ENCODE measurements at places on chromosomes 6 and 20.

DNA sequence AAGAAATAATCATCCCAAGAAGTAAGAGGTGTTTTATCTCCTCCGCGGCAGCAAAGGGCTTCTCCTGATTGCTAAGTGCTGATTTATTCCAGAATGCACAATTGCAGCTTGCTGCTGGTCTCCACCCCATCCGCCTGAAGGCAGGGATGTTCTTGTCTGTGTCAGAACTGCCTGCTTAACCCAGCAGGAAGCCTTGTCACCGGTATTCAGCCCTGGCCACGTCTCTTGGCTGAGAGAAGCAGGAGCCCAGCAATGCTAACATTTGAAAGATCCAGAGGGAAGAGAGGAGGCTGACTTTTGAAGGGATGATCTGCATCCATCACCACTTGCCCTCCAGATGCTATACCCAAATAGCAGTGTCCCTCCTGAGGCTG, 4.2 kb downstream of the SCML4 start:
- peak; percentile 39 for DNase-seq

DNA sequence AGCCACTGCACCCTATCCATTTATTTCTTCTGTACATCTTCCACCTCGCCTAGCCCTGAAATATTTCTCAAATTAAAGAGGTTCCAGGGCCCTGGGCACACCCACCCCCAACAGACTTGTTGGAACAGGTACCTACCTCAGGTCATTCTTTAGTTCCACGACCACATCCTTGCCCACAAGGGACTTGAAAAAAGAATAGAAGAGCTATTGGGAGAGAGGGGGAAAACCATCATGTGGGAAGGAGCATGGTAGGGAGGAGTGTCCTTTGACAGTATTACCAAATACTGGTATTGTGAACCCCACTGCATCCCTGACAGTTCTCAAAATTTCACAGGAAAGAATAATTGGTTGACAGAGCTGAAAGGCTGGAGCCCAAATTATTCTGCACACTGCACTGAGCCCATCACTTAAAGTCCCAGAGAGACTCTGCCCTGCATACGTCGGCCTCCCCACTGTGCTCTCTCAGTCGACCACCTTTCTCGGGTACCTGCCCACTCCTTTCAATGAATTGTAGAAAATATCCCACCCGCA, 762 bp downstream of the LSM2 start:
- no peak for DNase-seq

DNA sequence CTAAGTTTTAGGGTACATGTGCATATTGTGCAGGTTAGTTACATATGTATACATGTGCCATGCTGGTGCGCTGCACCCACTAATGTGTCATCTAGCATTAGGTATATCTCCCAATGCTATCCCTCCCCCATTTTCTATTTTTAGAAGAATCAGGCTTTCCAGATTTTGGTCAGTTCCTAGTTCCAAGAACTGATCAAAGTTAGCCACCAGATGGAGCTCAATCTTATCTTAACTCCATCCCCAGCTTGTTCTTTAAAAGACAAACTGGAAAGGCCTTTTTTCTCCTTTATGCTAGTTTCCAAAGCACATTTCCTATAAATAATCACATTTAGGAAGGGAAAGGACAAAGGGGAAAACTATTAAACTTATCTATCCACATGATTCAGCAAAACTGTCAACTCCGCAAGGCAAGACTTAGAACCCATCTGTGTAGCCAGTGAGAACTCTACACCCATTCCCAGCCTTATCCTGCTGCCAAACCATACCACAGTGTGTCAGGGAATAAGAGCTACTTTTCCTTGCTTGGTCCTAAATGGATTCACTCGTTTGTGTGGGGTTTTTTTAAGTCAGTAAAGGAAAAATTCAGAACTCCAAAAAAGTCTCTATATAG, 22.8 kb upstream of the KHDC1 start:
- no peak for DNase-seq

DNA sequence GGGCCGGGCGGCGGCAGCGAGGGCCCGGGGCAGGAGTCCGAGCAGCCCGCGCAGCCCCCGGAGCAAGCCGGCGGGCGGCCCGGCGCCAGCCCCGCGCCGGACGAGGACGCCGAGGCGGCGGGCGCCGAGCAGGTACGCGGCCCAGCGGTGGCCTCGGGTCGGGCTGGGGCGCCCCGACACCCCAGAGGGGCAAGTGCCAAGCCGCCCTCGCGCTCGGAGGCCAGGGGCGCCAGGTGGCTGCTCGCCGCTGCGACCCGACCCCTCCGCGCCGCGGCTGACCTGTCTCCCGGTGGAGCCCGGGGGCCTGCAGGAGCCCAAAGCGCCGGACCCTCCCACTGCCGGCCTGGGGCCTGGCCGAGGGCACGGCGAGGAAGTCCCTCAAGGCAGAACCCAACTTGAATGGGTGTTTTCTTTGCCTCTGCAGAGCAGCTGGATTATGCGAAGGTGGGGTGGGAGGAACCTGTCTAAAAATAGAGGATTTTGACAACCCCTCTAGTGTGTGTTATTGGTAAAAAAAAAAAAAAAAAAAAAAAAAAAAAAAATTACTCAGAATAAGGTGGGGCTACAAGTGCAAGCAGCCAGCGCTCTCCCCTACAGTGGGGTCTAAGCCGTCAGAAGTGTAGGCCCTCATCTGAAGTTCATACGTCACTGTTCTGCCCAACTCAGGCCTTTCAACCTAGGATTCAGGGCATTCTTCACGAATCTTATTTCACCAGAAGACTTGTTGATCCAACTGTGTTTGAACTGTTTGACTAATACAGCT, 609 bp downstream of the OGFRL1 start:
- peak; percentile 35 for DNase-seq

GRCh38 chr6:44190715-44191114, 26.0 kb upstream of the MYMX start:
- no peak for DNase-seq

- DNase-seq = no peak
Observed at GRCh38 chr20:3680701-3681351, 984 bp downstream of the ADAM33 start.

GRCh38 chr6:89081129-89081422, 525 bp downstream of the PNRC1 start:
- no peak for DNase-seq

DNA sequence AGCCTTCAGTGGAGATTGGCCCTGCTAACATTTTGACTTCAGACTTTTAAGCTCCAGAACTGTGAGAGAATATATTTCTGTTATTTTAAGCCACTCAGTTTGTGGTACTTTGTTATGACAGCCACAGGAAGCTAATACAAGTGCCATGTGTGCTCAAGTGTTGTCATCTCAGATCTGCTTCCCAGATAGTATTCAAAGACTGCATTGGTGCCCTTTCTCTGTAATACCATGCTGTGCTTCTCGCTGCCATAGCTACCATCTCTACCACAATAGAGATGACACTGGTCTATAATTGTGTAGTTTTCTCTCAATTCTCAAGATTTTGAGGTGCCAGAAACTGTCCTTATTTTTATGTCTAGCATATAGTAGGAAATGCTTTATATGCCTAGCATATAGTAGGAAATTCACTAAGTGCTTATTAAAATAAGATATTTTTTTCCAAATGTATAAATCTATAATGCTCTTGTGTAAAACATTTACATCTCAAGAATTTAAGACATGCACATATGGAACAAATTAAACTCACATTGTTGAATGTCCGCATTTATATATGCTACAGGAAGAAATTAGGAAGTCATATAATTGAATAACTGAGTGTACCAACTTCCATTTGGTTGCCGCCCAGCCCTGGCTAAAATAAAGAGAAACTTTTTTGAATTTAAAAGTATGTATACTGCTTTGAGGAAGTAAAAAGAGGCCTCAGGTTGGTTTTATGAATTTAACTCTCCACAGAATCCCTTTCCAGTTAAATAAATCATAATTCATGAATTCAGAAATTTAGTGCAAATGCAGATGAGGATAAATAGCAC, 77.6 kb downstream of the TPBG start:
- DNase-seq = no peak

- DNase-seq = no peak
Observed at GRCh38 chr6:16041327-16041726, 87.6 kb upstream of the MYLIP start.

GRCh38 chr20:63651942-63652191, 1.4 kb downstream of the STMN3 start:
- DNase-seq = no peak

DNA sequence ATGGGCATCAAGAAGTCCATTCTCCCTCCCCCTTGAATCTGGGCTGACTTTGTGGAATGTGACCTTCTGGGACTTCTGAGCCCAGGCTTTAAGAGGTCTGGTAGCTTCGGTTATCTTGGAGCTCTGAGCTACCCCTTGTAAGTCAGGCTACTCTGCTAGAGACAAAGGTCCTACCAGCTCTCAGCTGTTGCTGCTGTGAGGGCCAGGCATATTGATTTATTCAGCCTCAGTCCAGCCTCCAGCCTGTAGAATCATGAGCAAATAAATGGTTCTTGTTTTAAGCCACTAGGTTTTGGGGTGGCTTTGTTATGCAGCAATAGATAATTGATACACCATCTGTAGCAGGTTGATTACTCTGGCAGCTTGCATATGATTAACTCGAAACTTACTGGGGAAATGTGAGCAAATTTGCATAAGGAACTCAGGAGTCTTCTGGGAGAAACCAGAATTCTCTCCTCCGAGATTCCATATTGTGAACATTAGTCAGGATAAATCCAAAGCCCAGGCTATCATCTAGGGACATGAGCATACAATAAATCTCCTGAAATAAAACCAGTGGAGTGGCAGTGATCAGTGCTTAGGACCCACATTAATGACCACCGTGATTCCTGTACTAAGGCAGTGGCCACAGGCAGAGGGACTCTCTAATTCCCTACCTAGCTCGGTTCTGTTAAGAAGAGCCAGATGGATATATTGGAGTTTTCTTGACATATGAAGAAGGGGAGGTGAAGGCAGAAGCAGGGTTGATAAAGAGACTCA, 336.1 kb downstream of the CDC5L start:
- no peak for DNase-seq

DNA sequence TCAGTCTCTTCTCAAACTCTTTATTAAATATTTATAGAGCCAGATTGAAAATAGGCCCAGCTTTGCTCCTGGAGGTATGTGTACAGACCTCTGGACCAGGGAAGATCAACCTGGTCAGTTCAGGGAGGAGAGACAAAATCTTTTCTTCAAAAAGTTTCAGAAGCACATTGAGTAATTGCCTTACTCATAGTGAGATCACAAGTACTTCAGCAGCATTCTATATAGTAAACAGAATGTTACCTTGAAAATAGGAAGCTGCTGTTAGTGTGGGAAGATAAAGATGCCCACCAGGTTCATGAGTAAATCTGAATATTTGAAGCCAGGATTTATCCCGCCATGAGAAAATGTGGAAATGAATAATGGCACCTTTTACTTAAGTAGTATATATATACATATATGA, 665.9 kb upstream of the CITED2 start:
- DNase-seq = no peak

DNA sequence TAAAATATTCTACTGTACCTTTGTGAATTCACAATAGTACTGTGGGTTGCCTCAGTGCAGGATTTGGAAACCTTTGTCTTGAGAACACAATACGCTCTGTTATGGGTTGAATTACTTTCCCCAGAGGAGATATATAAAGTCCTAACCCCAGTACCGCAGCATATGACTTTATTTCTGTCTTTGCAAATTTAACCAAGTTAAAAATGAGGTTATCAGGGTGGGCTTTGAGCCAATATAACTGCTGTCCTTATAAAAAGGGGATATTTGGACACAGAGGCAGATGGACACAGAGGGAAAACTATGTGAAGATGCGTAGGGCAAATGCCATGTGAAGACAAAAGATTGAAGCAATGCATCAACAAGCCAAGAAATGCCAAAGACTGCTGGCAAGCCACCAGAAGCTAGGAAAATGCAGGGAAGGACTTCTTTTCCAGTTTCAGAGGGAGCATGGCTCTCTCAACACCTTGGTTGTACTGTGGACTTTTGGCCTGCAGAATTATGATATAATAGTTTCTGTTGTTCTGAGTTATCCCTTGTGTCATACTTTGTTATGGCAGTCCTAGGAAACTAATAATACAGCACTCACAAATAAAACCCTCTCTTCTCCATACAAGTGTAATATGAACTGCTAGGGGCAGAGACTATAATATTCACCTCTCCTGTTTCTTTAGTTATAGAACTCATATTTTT, 292.6 kb upstream of the SPTLC3 start:
- no peak for DNase-seq
